ENCODE measurements at places on chromosomes 2 and 18.

GRCh38 chr2:149125031-149125725 lies 86.7 kb downstream of the LYPD6B start:
- DNase-seq = no peak

GRCh38 chr2:240816584-240817495 lies 3.2 kb downstream of the KIF1A start:
- DNase-seq = peak; percentile 42

GRCh38 chr18:42477267-42477666 lies 522.2 kb downstream of the PIK3C3 start:
- DNase-seq = no peak

- no peak for DNase-seq
Observed at GRCh38 chr2:217527590-217528202, 475.1 kb downstream of the TNS1 start.

DNA sequence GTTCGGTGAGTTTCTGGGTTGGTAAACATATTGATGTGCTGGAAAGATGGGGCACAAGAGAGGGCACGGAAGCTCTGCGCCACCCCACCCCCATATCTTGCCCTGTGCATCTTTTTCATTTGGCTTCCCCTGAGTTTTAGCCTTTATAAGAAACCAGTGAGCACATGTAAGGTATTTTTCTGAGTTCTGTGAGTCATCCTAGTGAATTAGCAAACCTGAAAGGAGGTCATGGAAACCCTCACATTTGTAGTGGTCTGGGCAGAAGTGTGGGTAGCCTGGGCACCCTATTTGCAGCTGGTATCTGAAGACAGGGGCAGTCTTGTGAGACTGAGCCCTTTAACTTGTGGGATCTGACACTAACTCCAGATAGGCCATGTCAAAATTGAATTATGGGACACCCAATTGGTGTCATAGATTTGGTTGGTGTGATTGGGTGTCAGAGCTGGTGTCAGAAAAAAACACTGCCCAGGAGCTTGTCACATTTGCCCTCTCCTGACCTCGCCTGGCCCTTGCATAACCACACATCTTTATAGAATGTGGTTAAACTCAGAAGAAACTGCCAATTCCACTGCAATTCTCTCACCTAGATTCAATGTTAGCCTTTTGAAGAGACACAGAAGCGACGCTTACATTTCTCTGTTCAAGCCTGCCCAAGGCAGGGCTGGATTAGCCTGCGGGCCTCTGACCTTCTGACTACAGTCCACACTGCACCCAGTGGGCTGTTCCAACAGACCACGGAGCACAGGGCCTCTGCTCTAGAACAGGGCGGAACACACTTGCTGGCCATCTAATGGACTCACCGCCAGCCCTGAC lies 12.0 kb upstream of the GALM start:
- peak; percentile 69 for DNase-seq

- DNase-seq = no peak
Observed at GRCh38 chr2:43513796-43514195, 82.0 kb downstream of the THADA start.

GRCh38 chr2:26615336-26615859 lies 25.8 kb downstream of the CIB4 start:
- no peak for DNase-seq

DNA sequence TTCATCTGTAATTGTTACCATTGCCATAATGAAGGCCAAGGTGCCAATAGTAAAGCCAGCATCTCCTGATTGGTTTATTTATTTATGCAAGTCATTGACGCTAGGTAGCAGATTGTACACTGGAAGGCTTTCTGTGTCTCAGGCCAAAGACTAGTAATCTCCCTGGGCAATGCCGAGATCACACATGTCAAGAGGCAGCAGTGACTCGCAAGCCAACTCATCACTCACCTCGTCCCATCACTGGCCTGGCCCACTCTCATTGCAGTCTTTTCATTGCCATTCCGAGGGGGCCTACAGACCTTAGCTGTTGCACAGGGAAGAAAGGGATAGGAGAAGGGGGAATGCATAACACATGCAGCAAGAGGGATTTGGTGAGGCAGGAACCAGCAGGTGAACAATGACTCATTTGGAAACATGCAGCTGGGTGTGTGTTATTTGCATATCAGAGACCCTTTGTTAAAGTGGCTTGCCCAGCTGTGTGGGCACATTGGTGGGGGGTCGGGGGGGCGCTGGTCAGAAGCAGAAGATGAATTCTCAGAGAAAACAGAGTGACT lies 448.7 kb upstream of the HNRNPA3 start:
- no peak for DNase-seq

DNA sequence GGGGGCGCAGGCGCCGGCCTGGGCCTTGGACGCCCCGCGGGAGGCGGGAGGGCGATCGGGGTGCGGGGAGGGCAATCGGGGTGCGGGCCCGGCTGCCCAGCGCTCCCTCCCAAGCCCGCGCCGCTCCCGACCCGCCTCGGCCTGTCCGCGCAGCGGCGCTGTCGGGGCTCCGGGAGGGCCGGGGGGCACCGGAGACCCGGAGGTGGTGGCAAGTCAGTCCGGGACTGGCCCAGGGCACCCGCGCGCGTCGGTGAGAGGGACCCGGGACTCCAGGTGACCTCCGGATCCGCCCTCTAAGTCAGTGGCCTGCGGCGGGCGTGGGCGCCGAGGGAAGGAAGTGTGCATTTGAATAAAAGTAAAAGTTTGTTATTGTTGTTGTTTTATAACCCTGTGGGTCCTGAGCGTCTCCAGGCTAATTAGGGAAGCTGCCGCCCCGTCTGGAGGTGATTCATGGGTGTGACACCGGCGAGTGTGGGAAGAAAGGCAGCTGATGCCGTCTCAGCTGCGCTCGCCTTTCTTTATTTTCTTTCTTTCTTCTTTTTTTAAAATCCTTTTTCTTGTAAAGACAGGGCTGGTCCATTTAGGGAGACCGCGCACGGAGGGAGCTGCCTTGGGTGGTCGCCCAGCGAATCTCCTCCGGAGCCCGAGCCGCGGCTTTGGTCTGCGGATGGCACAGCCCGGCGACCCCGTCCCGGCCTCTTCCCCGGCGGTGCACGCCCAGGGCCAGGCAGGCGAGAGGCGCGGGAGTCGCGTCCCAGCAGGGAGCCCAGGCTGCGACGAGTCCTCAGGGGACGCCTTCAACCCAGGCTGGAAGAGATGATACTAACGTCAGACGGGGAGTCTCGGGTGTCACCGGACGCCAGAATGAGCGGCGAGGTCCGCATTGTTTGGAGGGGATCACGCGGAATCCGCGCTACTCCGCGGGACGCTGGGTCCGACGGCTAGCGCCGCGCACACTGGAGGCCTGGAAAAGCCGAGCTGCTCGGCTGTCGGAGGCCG lies 627 bp upstream of the CRACDL start:
- DNase-seq = no peak

GRCh38 chr2:217415316-217415715 lies 555.5 kb upstream of the TNP1 start:
- no peak for DNase-seq

- no peak for DNase-seq
Observed at GRCh38 chr2:128734521-128735295, 416.0 kb upstream of the HS6ST1 start.

- DNase-seq = peak; percentile 81
Observed at GRCh38 chr2:162073888-162074631, at the start of gene DPP4. Gene DPP4 (minus strand): TSS chr2:162074215. CDS start chr2:162073981, 234 bp downstream.

DNA sequence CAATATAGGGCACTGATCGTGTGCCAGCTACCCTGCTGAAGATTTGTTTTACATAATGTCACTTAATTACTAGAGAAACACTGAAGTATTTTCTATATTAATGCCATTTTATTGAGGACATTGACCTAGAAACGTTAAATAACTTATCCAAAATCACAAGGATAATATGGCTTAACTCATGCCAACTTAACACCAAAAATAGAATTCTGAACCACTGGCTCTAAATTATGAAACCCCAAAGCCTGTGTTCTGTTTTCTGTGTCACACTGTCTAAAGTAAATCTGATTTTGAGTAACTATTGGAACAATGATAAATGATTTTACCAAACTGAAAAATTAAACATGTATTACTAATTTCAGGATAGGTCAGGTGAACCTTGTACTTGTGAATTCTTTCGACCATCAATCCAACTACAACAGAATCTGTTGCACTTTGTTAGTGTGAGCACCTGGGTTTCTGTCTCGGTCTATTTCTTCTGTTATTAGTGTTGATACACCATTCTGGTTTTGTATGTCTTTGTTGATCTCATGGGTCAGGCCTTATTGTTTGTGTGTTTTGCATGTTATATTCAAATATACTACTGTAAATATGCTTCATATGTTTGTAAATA lies 48.2 kb upstream of the CCDC141 start:
- DNase-seq = no peak

GRCh38 chr2:70759446-70759845 lies 8.6 kb downstream of the ADD2 start:
- no peak for DNase-seq

DNA sequence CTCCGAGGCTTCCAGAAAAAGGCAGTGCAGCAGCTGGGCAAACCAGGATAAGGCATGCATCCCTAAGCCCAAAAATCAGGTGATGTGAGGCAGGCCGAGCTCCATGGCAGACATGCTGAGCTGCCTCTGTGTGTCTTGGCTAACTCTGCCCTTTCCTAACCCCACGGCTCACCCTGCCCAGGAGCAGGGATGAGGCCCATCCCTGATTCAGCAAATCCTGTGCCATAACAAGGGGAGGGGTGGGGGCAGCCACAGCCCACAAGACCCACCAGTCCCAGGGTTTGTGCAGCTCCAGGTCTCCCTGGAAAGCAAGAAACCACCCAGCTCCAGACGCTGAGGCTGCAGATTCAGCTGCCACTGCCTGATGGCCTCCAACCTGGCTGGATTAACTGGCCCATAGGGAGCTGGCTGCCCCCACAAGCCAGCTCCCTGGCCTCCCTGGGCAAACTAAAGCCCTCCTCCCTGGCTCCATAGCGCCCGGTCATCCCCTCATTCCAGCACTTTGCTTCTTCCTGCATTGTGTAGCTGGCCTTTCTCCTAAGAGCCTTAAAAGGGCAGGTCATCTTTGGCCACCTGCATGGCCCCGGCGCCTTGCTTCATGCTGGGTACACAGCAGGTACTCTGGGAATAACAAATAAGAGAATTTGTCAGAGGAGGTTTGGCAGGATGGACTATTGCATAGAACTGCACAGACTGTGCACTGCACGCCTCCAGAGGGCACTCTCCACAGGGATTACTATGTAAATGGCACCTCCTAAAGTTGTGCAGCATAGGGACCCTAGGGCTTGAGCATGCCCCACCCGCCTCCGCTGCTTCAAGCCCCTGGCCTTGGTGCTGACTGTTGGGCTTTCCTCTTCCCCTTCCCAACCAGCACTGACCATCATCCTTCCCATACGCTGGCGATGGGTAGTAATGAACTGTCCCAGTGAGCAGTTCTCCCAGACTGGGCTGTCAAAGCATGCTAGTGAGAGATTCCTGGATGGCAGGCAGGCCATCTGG lies 10.7 kb downstream of the STEAP3 start:
- DNase-seq = no peak

DNA sequence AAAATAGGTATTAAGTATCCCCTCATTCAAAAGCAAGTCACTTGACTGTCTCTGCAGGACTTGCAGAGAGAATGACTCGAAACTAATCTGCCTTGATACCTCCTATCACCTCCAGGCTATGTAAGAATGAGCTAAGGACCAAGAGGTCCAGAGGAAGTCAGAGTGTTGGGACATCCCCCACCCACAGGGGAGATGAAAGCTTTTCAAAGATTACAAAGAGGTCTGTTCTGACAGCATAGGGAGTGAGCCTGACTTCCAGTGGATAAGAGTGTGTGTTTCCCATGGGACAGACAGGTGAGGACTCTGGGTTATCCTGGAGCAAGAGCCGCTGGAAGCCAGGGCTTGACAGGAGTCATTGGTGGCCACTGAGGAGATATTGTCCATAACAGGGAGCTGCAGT lies 85.0 kb upstream of the TACR1 start:
- DNase-seq = no peak

GRCh38 chr18:74256190-74256589 lies 35.6 kb downstream of the CYB5A start:
- DNase-seq = no peak

- DNase-seq = no peak
Observed at GRCh38 chr2:238694922-238695321, 153.0 kb upstream of the TWIST2 start.

GRCh38 chr2:211756266-211756665 lies 782.3 kb downstream of the ERBB4 start:
- DNase-seq = no peak

- DNase-seq = no peak
Observed at GRCh38 chr2:212926940-212927339, 224.5 kb downstream of the IKZF2 start.

DNA sequence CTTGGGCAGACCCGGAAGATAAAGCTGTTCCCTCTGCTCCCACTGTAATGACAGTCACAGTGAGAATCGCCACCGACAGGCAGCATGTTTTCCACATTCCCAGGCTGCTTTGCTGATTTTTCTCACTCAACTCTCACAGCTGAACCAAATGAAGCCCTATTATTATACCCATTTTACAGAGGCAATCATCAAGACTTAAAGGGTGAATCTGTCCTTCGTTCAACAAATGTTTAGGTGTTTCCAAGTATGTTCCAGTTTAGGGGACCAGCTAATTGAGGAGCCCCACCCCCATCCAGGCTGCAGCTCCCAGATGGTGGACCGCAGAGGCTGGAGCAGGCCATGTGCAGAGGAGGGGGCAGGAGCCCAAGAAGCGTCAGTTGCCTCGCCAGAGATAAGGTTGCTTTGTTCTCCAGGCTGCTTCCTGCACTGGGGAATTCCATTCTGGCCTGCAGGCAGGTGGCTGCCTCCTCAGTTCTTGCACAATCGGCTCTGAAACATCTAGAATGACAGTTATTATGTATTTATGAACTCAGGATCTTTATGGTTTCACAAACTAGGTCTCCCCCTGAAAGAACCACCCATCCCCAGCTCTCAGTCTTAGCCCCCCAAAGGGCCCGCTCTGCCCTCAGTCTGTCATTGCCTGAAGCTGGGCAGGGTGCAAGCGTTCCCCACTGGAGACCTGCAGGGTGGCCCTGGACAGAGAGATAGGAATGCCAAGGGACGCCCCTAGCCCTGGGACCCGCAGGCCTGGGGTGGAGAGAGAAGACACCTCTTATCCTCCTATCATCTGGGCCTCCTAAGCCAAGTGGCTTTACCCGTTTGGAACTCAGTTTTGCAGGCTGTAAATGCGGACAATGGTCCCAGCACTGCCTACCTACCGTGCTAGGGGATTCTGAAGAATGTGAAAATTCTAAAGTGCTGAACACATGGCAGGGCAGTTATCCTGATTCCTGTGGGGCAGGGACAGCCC lies 49.1 kb upstream of the MYCN start:
- DNase-seq = no peak

DNA sequence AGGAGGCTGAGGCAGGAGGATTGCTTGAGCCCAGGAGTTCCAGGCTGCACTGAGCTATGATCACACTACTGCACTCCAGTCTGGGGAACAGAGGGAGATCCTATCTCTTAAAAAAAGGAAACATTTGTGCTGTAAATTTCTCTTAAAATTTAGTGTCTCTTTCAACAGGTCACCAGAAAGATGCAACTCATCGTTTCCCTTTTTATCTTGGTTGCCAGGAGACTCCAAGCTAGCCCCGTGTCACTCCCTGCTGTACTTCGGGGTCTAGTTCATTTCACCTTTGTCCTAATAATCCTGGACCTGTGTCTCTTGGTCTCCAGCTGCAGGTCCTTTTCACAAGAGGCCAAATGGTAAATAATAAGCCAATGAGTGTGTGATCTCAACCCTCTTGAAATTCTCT lies 7.1 kb downstream of the HS1BP3 start:
- DNase-seq = no peak

GRCh38 chr2:237923481-237924163 lies 43.2 kb upstream of the UBE2F start:
- DNase-seq = peak; percentile 96
